ENCODE measurements at places on chromosomes 3 and 15.

GRCh38 chr3:141575879-141576743, 89.3 kb downstream of the RASA2 start:
- no peak for DNase-seq

GRCh38 chr3:32422943-32423342, 31.3 kb downstream of the CMTM7 start:
- no peak for DNase-seq

GRCh38 chr3:191401775-191402357, 59.1 kb upstream of the PYDC2 start:
- no peak for DNase-seq

GRCh38 chr15:27133249-27133648, 162.3 kb downstream of the GABRG3 start:
- no peak for DNase-seq

- no peak for DNase-seq
These were observed 10.1 kb downstream of the GOLIM4 start for GRCh38 chr3:168085491-168086119.

DNA sequence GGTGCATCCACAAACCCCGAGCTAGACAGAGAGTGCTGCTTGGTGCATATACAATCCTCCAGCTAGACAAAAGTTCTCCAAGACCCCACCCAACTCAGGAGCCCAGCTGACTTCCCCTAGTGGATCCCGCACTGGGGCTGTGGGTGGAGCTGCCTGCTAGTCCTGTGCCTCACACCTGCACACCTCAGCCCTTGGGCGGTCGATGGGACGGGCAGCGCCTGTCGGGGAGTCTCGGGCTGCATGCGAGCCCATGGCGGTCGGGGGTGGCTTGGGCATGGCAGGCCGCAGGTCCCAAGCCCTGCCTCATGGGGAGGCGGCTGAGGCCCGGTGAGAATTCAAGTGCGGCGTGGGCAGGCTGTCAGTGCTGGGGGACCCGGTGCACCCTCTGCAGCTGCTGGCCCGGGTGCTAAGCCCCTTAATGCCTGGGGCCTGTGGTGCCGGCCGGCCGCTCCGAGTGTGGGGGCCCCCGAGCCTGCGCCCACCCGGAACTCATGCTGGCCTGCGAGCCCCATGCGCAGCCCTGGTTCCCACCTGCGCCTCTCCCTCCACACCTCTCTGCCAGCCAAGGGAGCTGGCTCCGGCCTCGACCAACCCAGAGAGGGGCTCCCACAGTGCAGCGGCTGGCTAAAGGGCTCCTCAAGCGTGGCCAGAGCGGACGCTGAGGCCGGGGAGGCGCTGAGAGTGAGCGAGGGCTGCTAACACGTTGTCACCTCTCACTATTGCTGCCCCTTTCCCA, 31.0 kb downstream of the ZNF589 start:
- DNase-seq: no peak

- DNase-seq: no peak
These were observed 1.1 kb upstream of the PLCH1 start for GRCh38 chr3:155745795-155746550.

GRCh38 chr3:23128655-23129054, 74.5 kb upstream of the UBE2E2 start:
- no peak for DNase-seq

GRCh38 chr3:25556447-25556846, 108.3 kb downstream of the TOP2B start:
- no peak for DNase-seq

GRCh38 chr15:39583596-39584265, 2.9 kb downstream of the THBS1 start:
- no peak for DNase-seq

GRCh38 chr3:82293867-82294266, 532.4 kb upstream of the GBE1 start:
- no peak for DNase-seq

DNA sequence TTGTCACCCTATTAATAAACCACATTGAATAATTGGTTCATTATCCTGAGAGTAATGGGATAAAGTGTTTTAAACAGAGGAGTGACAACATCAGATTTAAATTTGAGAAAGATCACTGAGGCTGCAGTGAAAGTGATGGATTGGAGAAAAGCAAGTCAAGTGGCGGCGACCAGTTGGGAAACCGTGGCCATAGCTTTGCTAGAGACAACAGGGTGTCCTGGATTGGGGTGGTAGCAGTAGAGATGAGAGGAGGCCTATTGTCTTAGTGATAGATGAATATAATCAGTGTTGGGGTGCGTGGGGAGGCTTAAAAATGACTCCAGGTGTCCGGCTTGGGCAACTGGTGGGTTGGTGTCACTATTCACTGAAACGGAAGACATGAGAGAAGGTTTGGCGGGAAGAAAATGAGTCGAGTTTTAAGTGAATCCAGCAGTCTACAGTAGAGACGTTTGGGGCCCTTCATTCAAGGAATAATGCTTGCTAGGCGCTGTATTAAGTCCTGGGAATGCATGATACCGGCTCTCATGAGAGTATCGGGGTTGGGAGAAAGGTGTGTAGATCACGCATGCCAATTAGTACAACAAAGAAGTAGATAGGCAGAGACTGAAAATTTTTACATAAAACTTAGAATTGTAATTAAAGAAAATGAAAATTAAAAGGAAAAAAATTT, 819 bp downstream of the NEK4 start:
- no peak for DNase-seq

DNA sequence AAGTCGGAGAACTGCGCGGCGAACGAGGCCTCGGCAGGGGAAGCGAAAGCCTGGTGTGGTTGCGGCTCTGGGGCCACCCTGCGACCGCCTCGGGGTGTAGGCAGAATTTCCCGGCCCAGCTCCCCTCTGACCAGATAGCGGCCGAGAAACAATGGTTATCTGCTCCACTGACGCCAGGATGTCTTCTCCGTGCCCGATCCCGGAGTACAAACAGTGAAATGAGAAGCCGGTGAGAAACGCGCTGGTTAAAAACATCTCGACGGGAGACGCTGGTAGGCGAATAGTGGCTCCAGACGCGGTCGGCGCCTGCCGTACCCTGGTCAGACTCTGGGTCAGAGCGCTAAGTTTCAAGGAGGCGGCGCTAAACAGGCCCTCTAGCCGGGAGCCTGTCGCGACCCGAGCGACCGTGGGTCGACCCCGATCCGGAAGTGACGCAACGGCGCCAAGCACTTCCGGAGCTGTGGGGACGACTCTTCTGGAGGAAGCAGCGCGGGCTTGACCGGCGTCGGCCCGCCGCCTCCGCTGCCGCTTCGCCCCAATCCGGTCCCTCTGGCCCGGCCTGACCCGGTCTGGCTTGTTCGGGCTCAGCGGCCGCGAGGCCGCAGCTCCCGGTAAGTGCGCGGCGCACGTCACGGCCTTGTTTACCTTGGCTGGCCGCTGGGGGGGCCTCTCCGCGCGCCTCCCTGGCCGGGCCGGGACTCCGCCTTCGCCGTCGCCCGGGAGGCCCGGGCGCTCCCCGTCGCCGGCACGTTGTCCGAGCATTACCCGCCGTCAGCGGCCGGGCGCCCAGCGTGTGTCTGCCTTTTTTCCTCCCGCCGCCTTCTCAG, at the start of gene ARIH2:
TSS of gene ARIH2 (plus strand) at position 455 of the 827 bp plus-strand sequence. CDS start 8,717 bp downstream, outside the sequence.
- DNase-seq: peak; percentile 90

Measured in GM12891 (cell line).